IPS DF 6.9 (cell line): ENCODE measurements at places on chromosomes 5 and 9.

GRCh38 chr9:131754846-131755245 is 15.0 kb upstream of the RAPGEF1 start:
- no peak for DNase-seq

- DNase-seq = no peak
Observed at GRCh38 chr5:3068401-3068800, 316.9 kb upstream of the IRX2 start.

GRCh38 chr9:108182950-108183381 is 672.8 kb downstream of the ACTL7B start:
- DNase-seq = no peak

DNA sequence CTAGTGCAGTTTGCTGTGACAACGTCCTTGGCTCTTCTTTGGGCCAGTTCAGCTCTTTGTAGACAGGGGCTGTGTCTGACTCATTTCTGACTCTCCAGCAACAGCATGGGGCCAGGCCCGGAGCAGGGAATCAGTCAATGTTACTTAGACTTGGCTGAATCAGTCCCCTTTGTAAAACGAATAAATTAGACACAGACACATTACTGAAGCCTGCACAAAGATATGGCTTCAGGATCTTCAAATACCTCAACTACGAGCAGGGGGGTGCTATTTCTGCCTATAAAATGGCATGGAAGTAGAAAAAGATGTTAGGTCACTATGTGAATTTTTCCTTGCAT is 204.7 kb downstream of the TTLL11 start:
- DNase-seq = no peak

DNA sequence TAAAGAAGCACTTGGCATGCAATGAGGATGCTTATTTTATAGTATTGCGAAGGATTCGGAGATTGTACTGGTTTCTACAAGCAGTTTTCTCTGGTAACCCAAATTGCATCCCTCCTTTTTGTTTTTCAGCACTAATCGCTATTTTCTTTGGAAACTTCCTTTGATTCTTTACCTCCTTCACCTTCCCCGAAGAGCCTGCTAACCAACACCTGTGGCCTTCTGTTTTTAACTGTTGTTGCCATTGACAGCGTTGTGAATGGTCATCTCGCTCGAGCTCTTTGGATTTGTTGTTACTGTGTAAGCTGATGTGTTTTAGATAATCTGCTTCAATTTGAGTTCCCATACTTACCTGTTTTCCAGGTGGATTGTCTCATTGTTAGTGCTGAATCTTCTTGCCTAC is 1.1 kb downstream of the CNOT6 start:
- DNase-seq = no peak

- DNase-seq = no peak
Observed at GRCh38 chr5:155466851-155467250, 453.3 kb downstream of the KIF4B start.

- DNase-seq = no peak
Observed at GRCh38 chr9:15707000-15707399, 154.2 kb downstream of the CCDC171 start.

- peak; percentile 37 for DNase-seq
Observed at GRCh38 chr9:34701769-34702736, 7.9 kb downstream of the CCL21 start.

- no peak for DNase-seq
Observed at GRCh38 chr5:95842854-95843544, 20.5 kb upstream of the GLRX start.

DNA sequence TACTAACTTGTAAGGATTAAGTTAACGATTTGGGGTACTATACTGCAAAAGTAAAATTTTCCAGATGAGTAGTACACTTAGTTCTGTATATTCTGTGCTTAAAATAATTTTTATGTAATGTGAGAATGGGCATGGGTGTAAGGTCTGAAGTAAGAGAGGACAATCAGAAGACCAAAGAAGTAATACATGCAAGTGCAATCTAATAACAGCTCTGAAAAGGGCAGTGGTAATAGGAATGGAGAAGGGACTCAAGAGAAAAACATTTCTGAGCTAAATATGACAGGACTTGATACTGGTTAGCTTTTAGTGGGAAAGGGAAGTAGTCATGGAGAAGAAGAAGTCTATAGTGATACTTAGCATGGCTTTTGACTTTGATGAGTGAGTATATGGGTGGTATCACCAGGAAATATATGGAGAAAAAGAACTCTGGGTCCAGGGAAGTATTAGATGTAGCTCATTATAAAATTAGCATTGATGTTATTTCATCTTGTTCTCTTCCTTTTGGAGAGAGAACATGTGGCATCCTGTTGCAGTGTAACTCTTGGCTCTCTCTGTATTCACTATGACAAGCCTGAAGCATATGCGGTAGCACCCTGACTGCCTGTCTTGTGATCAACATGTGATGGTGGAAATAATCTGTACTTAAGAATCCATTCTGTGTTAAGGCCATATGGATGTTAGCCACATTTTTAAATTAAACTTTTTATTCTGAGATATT is 60.5 kb downstream of the ERCC6L2 start:
- DNase-seq = no peak
